ENCODE measurements at places on chromosomes 16 and 17.

DNA sequence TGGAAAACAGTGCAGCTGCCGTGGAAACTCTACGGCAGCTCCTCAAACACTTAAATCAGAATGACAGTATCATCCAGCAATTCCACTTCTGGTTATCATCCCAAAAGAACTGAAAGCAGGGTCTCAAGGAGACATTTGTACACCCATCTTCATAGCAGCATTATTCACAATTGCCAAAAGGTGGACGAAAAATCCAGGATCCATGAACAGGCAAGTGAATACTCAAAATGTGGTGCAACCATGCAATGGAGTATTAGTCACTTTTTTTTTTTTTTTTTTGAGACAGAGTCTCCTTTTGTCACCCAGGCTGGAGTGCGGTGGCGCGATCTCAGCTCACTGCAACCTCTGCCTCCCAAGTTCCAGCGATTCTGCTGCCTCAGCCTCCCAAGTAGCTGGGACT is 10.6 kb upstream of the AATK start:
- no peak for DNase-seq

- no peak for DNase-seq
Observed at GRCh38 chr17:69578385-69578936, 164.0 kb downstream of the MAP2K6 start.

DNA sequence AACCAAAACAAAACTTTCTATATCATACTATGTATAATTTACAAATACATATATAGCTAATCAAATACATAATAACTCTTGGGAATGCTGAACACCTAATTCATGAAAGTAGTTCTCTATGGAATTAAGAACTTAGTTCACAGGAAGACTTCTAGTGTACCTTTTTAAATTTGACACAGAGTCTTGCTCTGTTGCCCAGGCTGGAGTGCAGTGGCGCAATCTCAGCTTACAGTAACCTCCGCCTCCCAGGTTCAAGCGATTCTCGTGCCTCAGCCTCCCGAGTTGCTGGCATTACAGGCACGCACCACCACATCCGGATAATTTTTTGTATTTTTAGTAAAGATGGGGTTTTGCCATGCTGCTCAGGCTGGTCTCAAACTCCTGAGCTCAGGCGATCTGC is 24.7 kb downstream of the RFWD3 start:
- no peak for DNase-seq

DNA sequence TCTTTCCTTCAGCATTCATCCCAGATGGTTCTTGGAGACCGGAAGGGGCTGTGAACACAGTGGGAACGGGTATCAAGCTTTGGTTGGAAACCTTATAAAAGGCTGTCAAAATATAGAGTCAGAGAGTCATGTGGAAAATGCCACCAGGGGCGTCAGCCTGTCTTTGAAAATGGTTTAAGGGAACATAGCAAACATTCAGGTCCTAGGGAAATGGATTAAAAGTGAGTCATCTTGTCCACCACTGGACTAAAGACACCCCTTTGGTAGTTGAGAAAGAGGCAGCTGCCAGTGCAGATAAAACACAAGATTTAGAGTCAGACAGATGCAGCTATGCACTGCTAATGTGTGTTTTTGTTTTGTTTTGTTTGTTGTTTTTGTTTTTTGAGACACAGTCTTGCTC is 47.8 kb upstream of the BCO1 start:
- DNase-seq = no peak

DNA sequence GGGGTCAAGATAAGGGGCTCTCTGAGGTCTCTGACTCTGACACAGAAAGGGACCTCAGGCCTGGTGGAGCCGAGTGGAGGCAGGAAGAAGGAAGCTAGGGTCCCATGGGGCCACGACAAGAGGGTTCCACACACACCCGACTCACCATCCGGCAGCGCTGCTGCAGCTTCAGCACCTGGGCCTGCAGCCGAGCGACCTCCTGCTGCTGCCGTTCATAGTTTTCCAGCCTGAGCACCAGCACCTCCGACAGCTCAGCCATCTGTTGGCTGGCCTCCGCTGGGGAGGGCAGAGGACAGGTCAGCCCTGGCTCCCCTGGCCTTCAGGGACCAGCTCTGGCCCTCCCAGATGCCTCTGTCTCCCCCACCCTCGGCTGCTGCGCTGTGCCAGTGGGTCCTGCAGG is 6.4 kb downstream of the HAP1 start:
- DNase-seq = no peak

GRCh38 chr16:24514096-24514495 is 25.3 kb upstream of the RBBP6 start:
- DNase-seq = no peak
